ENCODE measurements at places on chromosomes 2 and 18.

GRCh38 chr2:114699423-114699944 is 257.0 kb downstream of the DPP10 start:
- DNase-seq = no peak

- DNase-seq = peak; percentile 84
These were observed 19.1 kb downstream of the HDAC4 start for GRCh38 chr2:239381709-239382134.

DNA sequence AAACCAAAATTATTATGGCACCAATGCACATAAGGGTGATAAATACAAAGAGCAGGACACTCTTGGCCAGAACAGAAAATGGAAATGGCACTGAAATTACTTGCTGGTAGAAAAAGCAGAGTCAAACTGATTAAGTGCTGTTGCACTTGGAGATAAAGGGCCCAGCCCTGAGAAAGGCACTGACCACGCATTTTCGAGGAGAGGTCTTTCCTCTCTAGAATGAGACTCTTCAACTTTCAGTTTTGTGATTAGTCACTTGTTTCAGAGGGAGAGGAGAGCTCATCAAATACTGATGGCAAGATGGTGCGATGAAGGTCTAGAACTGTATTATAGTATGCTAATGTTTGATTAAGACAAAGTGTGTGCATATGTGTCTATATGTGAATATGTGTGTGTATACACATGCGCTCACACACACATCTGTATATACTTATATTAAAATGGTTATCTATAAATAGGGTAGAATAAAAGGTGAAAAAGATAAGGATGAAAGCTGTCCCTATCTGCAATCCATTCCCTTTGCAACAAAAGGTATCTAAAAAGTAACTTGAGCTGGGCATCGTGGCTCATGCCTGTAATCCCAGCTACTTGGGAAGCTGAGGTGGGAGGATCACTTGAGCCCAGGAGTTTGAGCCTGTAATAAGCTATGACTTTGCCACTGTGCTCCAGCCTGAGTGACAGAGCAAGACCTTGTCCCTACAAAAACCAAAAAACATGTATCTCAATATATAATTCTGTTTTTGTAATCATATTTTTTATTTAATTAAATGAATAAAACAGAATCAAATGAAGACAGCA is 48.8 kb upstream of the ZDBF2 start:
- peak; percentile 49 for DNase-seq

GRCh38 chr2:200602584-200602983 is 16.8 kb downstream of the AOX1 start:
- DNase-seq = no peak

- no peak for DNase-seq
These were observed 236.9 kb downstream of the RBM43 start for GRCh38 chr2:151024696-151025251.

DNA sequence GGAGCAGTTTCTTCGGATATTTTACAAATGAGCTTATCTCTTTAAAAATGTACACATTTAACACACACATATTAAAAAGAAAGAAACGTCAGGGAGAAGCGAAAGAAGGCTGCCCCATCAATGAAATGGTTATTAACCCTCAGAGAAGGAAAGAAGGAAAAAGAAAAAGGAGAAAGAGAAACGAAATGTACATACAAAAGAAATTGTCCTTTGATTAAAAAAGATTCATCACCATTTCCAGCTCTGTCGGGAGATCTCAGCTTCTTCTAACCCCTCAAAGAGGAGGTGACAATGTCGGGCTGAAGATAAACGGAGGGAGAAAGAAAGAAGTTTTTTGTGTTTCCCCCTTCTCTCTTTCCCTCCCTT is 1.5 kb downstream of the IKZF2 start:
- DNase-seq = no peak

- DNase-seq = no peak
These were observed 90.8 kb downstream of the WDSUB1 start for GRCh38 chr2:159195697-159196096.

- DNase-seq = no peak
These were observed 89.2 kb upstream of the LRATD1 start for GRCh38 chr2:14543284-14543683.

Measured in GM20000 (cell line).